ENCODE measurements at places on chromosomes 5 and 9. TPM values are rescaled to one million over a fixed set of nuclear protein-coding genes. Genes with fewer than 3 reads are reported as not detected.

The FBN2 gene
- total RNA-seq, result 105 TPM

The SLC34A3 gene
- 0.09 TPM for total RNA-seq

The CRB2 gene
- total RNA-seq, result 2.4 TPM

The CDH6 gene
- total RNA-seq, result 90.1 TPM

The DNAH5 gene
- total RNA-seq, result 3.2 TPM

The SLC46A2 gene
- not detected for total RNA-seq

The DDX4 gene
- not detected for total RNA-seq

The LCN1 gene
- total RNA-seq, result not detected

The SELENOP gene
- 11.4 TPM for total RNA-seq

The PIP5KL1 gene
- 4.9 TPM for total RNA-seq

The SLIT3 gene
- total RNA-seq, result 20.7 TPM

The TMEM232 gene
- 1.7 TPM for total RNA-seq

The S1PR3 gene
- 24.6 TPM for total RNA-seq

The ERMP1 gene
- total RNA-seq, result 11.8 TPM

The TNC gene
- total RNA-seq, result 1,099 TPM

The TGFBR1 gene
- total RNA-seq, result 203 TPM

The PDLIM4 gene
- total RNA-seq, result 56.6 TPM

The AGXT2 gene
- total RNA-seq, result not detected

The SAXO1 gene
- 0.10 TPM for total RNA-seq

The CAPSL gene
- not detected for total RNA-seq

The SPAG8 gene
- 0.52 TPM for total RNA-seq

The PCDHB2 gene
- 44.3 TPM for total RNA-seq

The EPB41L4A gene
- total RNA-seq, result 8.2 TPM

The NSD1 gene
- total RNA-seq, result 71.9 TPM

The PSD2 gene
- 0.25 TPM for total RNA-seq

The SRD5A1 gene
- total RNA-seq, result 27.6 TPM

The PAEP gene
- 0.39 TPM for total RNA-seq
